ENCODE measurements at places on chromosomes 1 and 21.

GRCh38 chr1:68327414-68327813 is 95.1 kb upstream of the WLS start:
- DNase-seq: no peak

GRCh38 chr1:231385416-231385748 is 36.7 kb downstream of the EGLN1 start:
- DNase-seq: no peak

GRCh38 chr1:214429951-214430770 is 121.2 kb downstream of the PTPN14 start:
- no peak for DNase-seq

GRCh38 chr1:89213347-89213746 is 14.6 kb upstream of the GBP4 start:
- DNase-seq: no peak

- no peak for DNase-seq
These were observed 31.5 kb upstream of the CLIC4 start for GRCh38 chr1:24713736-24714135.

GRCh38 chr1:42315500-42315899 is 19.5 kb downstream of the FOXJ3 start:
- no peak for DNase-seq

GRCh38 chr1:966704-967300 is 520 bp downstream of the PLEKHN1 start:
- peak; percentile 64 for DNase-seq
